CD8-positive, alpha-beta memory T cell (primary cell): ENCODE measurements at places on chromosomes 6 and 20.

- DNase-seq: peak; percentile 46
Observed at GRCh38 chr20:57594092-57594951, 25.9 kb downstream of the ZBP1 start.

- no peak for DNase-seq
Observed at GRCh38 chr6:157586476-157587126, 205.6 kb downstream of the ZDHHC14 start.

GRCh38 chr20:32327087-32327681 is 30.9 kb upstream of the ASXL1 start:
- no peak for DNase-seq

- DNase-seq: no peak
Observed at GRCh38 chr20:14335052-14335451, 2.4 kb downstream of the FLRT3 start.

GRCh38 chr6:20630617-20631548 is 96.6 kb downstream of the CDKAL1 start:
- DNase-seq: no peak

DNA sequence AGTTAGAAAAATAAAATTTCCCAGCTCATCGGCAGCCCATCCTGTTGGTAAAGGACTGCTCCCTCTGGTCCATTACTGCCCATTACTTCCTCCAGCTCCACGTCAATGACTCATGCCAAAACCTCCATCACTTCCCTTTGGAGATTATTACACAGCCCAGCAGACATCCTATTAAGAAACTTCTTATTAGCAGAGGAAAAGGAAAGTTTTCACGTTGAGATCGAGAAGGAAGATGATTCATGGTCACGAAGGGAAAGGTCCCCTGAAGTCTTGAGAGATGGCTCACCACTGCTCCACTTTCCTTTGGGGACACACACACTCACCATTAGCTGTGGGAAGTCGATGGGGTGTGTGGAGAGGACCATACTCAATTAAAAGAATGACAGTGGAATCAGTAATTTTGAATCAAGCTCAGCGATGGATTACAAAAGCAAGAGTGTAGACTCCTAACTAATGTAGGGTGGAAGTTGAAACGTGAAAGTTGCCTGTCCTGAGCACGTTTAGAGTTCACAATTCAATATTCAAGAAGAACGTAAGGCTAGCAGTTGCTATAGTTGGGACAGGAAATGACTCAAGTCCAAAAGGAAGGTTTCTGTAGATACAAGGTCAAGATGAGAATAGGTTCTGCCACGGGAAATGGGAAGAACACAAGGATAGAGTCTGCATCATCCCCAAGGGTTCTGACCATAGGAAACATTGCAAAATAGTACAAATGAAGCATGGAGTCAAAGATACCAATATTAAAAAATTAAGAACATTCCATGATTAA is 21.6 kb downstream of the SASH1 start:
- no peak for DNase-seq

DNA sequence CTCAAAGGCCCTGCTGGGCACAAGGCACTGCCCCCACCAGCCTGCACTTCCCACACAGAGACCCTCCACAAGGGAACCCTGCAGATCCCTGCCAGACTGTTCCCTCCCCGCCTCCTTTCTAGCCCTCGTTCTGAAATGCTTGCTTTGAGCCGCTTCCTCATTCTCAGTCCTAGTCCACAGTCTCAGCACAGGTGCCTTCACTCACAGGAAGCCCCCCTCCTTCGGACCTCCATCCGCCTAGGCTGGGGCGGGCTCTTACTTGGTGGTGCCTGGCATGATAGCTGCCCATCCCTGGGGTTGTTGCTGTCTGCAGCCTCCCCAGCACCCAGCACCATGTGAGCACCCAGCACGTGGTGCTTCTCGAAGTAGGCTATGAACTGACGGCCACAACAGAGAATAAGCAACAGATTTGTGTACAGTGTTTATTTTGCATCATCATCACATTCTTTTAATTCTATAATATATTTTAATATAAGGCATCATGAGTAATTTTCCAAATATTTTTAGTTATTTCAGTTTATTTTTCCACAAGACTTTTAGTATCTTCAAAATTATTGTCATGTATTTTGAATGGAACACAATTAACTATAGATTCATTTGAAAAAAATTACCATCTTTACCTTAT is 12.3 kb downstream of the CST5 start:
- no peak for DNase-seq

DNA sequence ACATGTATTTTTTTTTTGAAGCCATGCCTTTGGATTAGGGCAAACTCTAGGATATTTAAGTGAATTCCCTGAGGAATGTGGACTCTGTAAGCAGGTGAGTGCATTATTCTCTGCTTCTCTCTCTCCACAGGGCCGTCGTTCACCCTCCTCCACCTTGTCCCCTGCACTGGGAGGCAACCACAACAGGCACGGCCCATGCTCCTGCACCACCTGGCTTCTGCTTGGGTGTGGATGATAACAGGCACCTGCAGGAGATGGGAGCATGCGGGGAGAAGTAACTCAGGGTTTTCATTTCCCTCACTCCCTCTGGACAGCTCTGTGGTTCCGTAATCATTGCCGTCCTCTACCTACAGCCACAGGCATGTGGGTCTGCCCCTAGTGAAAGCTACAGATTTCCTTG is 43.4 kb downstream of the HLA-C start:
- DNase-seq: no peak

DNA sequence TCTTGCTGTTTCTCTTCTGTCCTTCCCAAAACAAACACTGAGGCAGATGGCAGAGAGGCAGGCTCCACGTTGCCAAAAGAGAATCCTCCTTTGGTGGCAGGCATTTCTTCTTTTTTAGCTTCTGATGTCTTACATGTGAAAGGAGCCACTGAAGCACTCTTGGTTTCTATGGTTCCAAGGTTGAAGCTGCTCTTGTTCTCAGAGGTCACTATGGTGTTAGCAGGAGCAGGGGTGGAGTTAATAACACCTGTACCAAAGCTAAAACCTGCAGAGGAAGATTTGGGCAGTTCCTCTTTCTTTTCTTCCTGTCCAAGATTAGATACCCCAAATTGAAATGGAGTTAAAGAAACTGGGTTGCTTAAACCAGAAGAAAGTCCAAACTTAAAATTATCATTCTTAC is 28.8 kb downstream of the FAM8A1 start:
- no peak for DNase-seq

DNA sequence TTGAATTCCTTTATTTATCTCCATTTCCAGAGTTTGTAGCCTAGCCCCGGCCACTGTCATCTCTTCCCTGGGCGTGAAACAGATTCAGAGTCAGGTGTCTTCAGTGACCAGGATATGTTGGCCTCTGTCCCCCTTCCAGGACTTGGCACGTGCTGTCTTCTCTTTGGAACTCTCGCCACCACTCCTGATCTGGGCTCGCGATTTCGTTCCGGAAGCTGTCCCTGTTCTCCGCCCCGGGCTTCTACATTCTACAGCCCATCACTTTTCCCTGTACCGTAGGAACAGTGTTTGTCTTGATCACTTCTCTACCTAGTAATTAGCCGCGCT is 739 bp downstream of the GSS start:
- no peak for DNase-seq

GRCh38 chr20:16191496-16191895 is 381.8 kb downstream of the KIF16B start:
- DNase-seq: no peak

DNA sequence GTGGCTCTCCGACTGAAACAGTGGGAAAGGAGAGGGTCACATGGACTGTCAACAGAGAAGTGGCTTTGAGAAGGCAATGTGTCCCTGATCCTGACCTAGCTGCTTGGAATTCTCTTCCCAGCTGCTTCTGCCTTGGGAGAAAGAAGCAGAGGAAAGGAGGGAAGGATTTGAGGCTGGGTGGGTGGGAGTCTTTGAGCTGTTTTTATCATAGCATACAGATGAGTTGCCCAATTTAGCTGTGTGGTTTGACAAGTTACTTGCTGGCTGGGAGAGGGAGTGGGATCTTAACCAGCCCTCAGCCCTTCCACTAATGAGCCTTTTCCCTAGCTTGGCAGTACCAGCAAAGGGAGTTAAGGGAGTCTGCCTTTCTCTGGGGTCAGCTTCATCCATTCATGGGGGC is 51.1 kb upstream of the MYL9 start:
- no peak for DNase-seq

DNA sequence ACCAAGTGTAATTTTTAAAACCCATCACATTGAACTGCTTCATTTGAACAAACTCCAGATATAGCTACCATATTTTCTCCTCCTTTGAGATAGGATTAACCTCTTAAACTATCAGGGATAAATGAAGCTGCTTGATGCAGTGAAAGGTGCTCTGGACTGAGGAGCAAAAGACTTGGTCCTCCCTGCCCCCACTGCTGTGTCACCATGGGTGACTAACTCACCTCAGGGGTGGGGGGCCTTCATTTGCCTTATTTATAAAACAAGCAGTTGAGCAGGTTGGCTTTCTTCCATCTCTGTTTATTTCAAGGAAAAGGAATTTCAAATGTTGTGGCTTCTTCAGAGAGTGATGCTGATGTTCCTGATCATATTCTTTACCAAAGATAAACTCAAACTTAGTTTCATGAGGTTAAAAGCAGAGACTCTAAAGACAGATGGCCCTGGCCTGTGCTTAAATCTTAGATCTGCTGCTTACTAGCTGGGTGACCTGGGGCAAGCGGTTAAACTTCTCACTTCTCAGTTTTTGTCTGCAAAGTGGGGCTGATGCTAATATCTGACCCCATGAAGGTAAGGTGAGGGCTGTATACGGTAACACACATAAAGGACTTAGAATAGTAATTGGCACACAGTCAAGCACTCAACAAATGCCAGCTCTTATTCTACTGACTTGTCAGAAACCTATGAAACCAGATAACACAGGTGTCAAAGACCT is 50.5 kb downstream of the FHL5 start:
- no peak for DNase-seq

- peak; percentile 52 for DNase-seq
Observed at GRCh38 chr20:49979030-49979832, 3.5 kb upstream of the SNAI1 start.

- DNase-seq: no peak
Observed at GRCh38 chr6:3356824-3357420, 98.2 kb downstream of the PSMG4 start.

DNA sequence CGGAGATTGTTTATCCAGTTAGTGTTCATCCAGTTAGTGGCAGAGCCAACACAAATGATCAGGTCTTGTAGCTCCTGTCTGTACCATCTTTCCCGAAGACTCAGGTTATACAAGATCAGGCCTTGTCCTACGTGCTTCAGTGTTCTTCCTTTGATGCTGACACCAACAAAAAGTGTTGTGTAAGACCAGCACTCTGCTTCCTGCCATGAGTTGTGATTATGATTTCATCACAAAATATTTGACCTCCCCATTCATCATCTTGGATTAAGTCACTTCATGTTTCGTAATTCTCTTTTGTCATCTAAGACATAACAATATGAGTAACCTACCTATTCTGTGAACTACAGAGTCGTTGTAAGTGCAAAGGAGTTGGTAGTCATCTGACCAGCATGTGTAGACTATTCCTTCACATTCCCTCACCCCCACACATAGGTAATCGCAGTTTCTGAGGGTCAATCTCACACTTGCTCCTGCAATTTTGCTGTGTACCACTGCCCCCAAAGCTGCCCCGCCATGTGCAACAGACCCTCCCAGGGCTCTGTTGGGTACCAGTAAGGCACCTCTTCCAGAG is 135.6 kb upstream of the SLC22A23 start:
- DNase-seq: no peak
